ENCODE measurements at places on chromosomes 2 and 18. TPM values are rescaled to one million over a fixed set of nuclear protein-coding genes. Genes with fewer than 3 reads are reported as not detected.

Gene LCLAT1
- total RNA-seq: 19.0 TPM

Gene EDAR
- 0.11 TPM for total RNA-seq

Gene C1D
- total RNA-seq: 28.1 TPM

Gene MRO
- total RNA-seq: not detected

Gene CCDC68
- total RNA-seq: not detected

DNA sequence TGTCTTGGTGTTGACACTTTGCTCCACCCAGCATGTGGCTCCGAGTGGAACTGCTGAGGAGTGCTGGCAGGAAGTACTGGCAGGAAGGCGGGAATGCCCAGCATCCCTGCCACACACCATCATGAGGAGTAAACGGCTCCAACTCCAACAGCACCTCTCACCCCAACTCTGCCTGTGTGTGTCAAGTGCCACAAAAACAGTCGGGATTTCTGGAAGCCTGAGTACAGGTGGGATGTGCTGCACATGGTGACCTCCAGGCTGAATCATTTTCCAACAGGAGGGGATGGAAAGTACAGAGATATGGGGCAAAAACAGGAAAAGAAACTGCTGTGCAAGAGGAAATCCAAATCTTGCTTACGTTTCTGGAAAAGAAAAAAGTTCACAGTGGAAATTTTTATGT, 53.6 kb downstream of the PARD6G start:
- no peak overlapping the region for H3K4me3 ChIP-seq
- H3K27me3 ChIP-seq: peaks cover 17% of the 10 kb centered on the region
- H3K27ac ChIP-seq: no peak overlapping the region
- H3K36me3 ChIP-seq: no peaks in the 10 kb centered on the region

DNA sequence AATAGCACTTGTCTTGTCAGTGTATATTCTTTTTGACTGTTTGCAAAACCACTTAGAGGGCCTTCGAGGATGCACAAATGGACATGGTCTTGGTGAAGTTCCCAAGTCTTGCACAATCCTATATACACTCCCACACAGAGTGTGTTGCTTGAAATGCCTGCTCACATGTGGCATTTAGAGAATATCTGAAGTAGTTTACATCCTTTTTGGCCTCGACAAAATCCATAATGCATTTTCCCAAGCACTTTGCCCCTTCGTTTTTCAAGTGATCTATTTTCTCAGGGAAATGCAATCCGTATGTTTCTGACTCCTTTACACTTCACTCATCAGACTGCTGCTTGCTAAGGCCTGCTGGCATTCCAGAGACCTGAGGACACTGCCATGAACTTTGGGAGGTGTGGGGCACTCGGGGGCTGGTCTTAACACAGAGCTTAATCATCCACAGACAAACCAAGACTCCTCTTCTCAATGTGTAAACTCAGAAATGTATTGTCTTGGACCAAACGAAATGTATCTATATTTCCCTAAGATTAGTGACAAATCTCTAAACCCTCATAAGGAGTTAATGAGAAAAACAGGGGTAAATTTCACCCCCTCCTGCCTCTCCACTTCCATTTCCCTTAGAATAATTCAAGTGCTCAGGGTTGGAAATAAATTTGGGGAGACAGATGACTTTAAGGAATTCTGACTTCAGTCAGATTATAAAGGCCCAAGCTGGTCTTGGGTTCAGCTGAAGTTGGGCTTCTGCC, 219.3 kb upstream of the APCDD1 start:
- no peaks in the 10 kb centered on the region for H3K4me1 ChIP-seq
- no peak overlapping the region for H3K27ac ChIP-seq
- no peak overlapping the region for H3K4me3 ChIP-seq

DNA sequence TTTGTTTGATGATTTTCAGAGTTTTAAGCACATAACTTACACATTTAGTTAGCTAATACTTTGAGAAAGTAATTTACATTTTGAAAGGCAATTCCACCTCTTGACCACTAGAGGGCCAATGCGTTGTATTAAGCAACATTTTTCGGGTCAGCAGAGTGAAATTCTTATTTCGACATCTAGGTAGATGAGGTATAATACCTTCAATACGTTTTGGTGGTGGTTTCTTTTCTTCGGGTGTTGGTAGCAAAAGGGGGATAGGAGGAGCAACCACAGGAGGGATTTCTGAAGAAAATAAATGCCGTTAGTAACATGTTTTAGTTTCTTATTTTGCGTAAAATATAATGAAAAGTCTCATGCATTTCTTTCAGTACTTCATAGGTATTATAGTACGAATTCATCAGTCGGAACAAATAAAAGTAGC, 106.3 kb downstream of the TTN start:
- peaks cover 3% of the 10 kb centered on the region for H3K36me3 ChIP-seq
- H3K27me3 ChIP-seq: no peaks in the 10 kb centered on the region
- H3K4me1 ChIP-seq: peaks cover 2% of the 10 kb centered on the region
- H3K4me3 ChIP-seq: no peak overlapping the region
- no peak overlapping the region for H3K27ac ChIP-seq
- DNase-seq: no peak

DNA sequence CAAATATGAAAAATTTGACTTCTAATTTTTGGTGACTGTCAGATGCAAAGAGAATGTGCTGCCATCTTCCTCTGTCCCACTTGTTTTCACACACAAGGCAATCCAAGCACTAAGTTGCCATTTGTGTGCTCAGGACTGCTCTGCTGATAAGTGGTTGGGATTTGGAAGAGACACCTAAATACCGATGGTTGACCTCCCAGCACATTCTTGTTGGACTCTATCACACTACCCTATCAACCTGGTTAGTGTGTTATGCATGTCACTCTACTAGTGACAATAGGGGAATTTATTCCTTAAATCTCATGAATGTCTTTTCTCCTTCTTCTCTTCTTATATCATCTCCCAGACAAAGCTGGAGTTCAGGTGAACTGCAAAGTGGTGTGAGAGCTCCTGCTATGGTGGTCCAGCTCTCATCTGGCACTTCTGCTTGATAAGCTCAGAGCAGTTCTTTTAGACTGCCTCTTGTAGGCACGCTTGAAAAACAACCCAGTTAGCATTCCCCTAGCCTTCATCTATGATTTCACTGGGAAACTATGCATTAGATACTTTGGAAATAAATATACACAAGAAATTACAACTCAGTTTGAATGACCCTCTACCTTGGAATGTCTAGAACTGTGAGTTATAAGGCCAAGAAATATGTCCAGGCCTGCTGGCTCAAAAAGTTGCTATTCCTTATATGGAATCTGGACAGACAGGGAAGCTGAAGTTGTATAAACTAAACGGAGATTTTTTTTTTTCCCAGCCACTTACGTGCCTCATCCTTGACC, 404.8 kb downstream of the MEIS1 start:
- no peaks in the 10 kb centered on the region for H3K4me1 ChIP-seq
- H3K27ac ChIP-seq: no peak overlapping the region
- no peak overlapping the region for H3K4me3 ChIP-seq
- no peaks in the 10 kb centered on the region for H3K36me3 ChIP-seq
- H3K27me3 ChIP-seq: no peaks in the 10 kb centered on the region

Data from activated CD8-positive, alpha-beta T cell treated with anti-CD3 and anti-CD28 coated beads for 36 hours (primary cell).